ENCODE measurements at places on chromosomes 5 and 9.

GRCh38 chr9:138020795-138021182 is 143.2 kb downstream of the CACNA1B start:
- no peak for DNase-seq

GRCh38 chr5:133368916-133369783 is 243.2 kb downstream of the FSTL4 start:
- no peak for DNase-seq

GRCh38 chr5:81906086-81906485 is 65.7 kb upstream of the ATG10 start:
- DNase-seq, result no peak

DNA sequence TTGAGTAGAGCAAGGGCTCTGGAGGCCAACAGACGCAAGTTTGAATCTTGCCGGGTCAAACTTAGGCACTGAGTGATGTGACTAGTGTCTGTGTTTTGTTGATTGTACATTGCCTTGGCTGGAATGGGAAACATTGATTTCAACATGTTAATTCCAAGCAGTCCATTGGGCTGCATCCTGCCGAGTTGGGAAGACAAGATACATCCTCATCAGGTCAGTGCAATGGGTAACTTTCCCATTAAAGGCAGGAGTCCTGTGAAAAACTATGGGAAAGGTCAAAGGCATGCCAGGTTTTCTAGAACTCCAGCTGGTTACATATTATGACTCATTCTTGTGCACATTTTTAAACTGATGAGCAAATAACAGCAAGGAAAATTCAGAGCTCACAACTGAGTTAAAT is 126.5 kb upstream of the ABCA1 start:
- no peak for DNase-seq

- no peak for DNase-seq
These were observed 674 bp downstream of the C5orf15 start for GRCh38 chr5:133967698-133968203.

DNA sequence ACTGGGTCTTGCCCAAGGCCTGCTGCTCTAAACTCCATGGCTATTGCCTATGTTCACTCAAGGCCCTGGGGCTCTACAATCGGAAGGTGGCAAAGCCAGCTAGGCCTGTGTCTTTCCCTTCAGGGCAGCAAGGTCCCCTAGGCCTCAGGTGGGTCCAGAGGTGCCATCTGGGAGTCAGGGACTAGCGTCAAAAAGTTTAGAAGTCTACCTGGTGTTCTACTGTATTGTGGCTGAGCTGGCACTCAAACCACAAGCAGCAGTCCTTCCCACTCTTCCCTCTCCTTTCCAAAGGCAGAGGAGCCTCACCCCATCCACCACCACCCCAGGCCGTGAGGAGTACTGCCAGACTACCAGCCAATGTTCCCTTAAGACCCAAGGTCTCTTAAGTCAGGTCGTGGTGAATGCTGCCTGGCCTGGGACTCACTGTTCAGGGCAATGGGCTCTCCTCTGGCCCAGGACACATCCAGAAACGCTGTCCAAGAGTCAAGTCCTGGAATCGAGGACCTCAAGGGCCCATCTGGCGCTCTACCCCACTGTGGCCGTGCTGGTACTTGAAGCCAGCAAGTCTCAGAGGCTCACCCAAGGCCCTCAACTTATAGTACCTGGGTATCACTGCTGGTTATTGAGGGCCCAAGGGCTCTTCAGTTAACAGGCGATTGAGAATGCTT is 13.0 kb upstream of the SARDH start:
- DNase-seq, result no peak

DNA sequence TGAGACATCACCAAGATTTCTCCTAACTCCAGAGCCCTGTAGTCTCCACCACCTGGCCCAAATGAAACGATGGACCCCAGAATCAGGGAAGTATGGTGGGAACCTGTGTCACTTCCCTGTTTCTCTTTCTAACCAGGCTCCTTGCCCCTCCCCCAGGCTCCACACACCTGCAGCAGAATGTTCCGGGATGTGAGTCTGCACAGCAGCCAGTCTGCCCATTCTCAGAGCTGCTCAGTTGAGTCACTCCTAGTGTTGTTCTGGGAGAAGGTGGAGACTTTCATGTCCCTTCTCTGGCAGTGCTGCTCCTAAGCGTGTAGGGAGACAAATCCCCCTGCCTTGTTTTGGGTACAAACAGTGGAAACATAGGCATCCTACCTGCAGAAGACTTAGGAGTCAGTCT is 76.0 kb upstream of the XPA start:
- DNase-seq, result no peak

DNA sequence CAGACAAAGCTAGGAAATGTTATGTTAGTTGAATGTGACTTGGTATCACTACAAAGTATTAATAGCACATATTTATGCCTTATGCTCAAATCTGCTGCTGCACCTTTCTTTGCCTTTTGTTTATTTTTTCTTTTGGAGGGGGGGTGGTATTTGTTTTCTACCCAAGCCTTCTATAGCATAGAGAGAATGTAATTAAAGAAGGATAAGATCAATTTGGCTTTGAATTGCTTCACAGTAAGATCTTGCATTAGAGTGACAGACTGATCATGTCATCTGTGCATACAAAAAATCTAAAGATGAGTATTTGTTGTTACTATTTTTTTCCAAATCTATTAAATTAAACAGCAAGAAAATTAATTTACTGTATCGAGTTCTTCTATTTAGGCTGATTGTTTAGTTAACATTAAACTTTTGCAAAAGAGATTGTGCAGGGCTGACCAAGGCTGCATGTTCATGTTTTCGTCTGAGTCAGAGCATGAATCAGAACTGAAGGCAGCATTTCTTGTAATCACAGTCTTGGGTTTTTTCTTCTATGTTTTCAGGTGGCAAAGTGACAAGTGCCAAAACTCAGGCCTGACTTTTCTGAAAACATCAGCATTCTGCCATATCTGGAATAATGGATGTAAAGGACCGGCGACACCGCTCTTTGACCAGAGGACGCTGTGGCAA is 1007.1 kb upstream of the WWC1 start:
- no peak for DNase-seq

DNA sequence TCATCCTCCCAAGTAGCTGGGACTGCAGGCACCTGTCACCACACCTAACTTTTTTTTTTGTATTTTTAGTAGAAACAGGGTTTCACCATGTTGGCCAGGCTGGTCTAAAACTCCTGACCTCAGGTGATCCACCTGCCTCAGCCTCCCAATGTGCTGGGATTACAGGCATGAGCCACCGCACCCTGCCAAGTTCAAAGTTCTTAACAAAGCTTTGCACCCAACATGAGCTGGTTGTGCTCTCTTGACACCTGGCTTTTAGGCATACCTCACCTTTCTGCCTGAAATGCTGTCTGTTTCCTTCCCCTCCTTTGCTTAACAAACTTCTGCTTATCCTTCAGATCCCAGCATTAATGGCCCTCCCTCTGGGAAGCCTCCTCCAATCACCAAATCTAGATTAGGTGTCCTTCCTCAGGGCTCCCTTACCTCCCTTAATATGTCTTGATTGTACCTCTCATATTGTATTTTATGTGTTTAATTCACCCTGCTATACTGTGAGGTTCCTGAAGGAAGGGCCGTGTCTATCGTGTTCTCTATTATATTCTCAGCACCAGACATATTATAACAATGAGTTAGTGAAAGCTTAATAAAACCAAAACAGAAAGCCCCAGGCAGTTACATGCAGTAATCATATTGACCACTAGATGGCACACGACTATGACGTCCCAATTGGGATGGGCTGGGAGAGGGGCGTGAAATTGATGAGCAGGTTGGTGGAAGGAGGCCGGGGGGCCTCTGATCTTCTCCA is 62.9 kb upstream of the PPARGC1B start:
- DNase-seq, result peak; percentile 11

- DNase-seq, result no peak
These were observed 184.4 kb upstream of the CCNG1 start for GRCh38 chr5:163252950-163253349.

All from NK-92 treated with Interleukin-12 subunit alpha and Interleukin-12 subunit beta, amount 100 ng/mL, for 24 hours (cell line).